A549 treated with dexamethasone at 1 μM for 4 hours (cell line): ENCODE measurements at places on chromosomes 1 and 21. TPM values are rescaled to one million over a fixed set of nuclear protein-coding genes. Genes with fewer than 3 reads are reported as not detected.

GLIS1 gene
- 0.05 to 0.11 TPM (median 0.06 TPM) in 5 replicates for total RNA-seq

INPP5B gene
- 4.3 to 5.4 TPM (median 4.6 TPM) in 5 replicates for total RNA-seq

LRRIQ3 gene
- total RNA-seq = 0.47 to 0.78 TPM (median 0.58 TPM) in 5 replicates

UBL4B gene
- total RNA-seq = not detected in 5 replicates

OR2L8 gene
- not detected in 5 replicates for total RNA-seq

NID1 gene
- 6.1 to 10.7 TPM (median 8.8 TPM) in 5 replicates for total RNA-seq

KIF17 gene
- total RNA-seq = 1.8 to 2.7 TPM (median 2.4 TPM) in 5 replicates

CD52 gene
- 0.38 TPM in 1 of 5 replicates, not detected in the others for total RNA-seq

OR2M7 gene
- total RNA-seq = not detected in 5 replicates

PCP4L1 gene
- total RNA-seq = 0.07 to 0.12 TPM (median 0.09 TPM) in 3 of 5 replicates, not detected in the others

HMGN1 gene
- 164 to 215 TPM (median 171 TPM) in 5 replicates for total RNA-seq

NLRP3 gene
- total RNA-seq = not detected in 5 replicates

FMOD gene
- total RNA-seq = 0.02 to 0.04 TPM (median 0.03 TPM) in 3 of 5 replicates, not detected in the others

IRF6 gene
- total RNA-seq = 0.13 to 0.29 TPM (median 0.21 TPM) in 5 replicates

S100A3 gene
- total RNA-seq = 120 to 134 TPM (median 130 TPM) in 5 replicates

RGS16 gene
- 0.16 to 0.21 TPM (median 0.18 TPM) in 5 replicates for total RNA-seq

KCNE1 gene
- 0.04 to 0.12 TPM (median 0.07 TPM) in 3 of 5 replicates, not detected in the others for total RNA-seq

CFHR4 gene
- not detected in 5 replicates for total RNA-seq

C1QTNF12 gene
- 0.70 to 2.4 TPM (median 1.5 TPM) in 5 replicates for total RNA-seq

VAV3 gene
- total RNA-seq = 0.36 to 1.4 TPM (median 0.70 TPM) in 5 replicates

OR2M3 gene
- total RNA-seq = not detected in 5 replicates

C4BPB gene
- total RNA-seq = 0.89 to 2.1 TPM (median 1.3 TPM) in 5 replicates

OLFML3 gene
- total RNA-seq = 3.4 to 4.1 TPM (median 4.1 TPM) in 5 replicates

DARS2 gene
- total RNA-seq = 40.9 to 48.4 TPM (median 44.1 TPM) in 5 replicates

TTC34 gene
- 0.02 to 0.05 TPM (median 0.04 TPM) in 5 replicates for total RNA-seq

BATF3 gene
- 24.8 to 34.8 TPM (median 31.6 TPM) in 5 replicates for total RNA-seq

ATP1A4 gene
- total RNA-seq = not detected in 5 replicates

ALX3 gene
- total RNA-seq = not detected in 5 replicates

CFHR1 gene
- 0.17 to 0.19 TPM (median 0.18 TPM) in 5 replicates for total RNA-seq

SLC25A34 gene
- 0.10 to 0.22 TPM (median 0.20 TPM) in 5 replicates for total RNA-seq

S100A10 gene
- total RNA-seq = 2,531 to 3,155 TPM (median 2,621 TPM) in 5 replicates

CELA2A gene
- not detected in 5 replicates for total RNA-seq

HPDL gene
- total RNA-seq = 2.7 to 3.5 TPM (median 3.2 TPM) in 5 replicates

FBLIM1 gene
- 17.2 to 30.9 TPM (median 24.8 TPM) in 5 replicates for total RNA-seq

WNT2B gene
- total RNA-seq = 0.19 to 0.33 TPM (median 0.21 TPM) in 5 replicates

OR11L1 gene
- total RNA-seq = not detected in 5 replicates

RIMKLA gene
- 0.25 to 0.98 TPM (median 0.47 TPM) in 5 replicates for total RNA-seq

TTC24 gene
- total RNA-seq = not detected in 5 replicates
